Bone marrow (tissue), 2 donors: ENCODE measurements at places on chromosomes 16 and 17.

DNA sequence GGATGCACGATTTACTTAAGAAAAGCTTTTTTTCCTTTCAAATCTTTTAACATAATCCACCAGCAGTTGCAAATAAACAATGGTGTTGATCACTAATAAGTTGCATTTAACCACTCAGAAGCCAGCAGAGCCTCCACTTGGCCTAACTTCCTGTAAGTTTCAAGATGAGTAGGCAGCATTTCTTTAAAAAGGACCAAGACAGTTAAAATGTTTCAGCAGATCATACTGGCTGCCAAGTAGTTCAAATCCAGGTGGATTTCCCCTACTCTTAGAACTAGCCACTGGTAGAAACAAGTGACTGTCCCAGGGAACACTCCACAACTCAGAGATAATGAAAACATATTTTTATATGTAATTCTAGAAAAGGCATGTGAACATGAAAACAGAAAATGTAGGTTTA is 17.0 kb upstream of the RFFL start:
- peak; percentile 24 for DNase-seq

GRCh38 chr17:11803231-11803969 is 193.9 kb downstream of the ZNF18 start:
- DNase-seq = no peak

DNA sequence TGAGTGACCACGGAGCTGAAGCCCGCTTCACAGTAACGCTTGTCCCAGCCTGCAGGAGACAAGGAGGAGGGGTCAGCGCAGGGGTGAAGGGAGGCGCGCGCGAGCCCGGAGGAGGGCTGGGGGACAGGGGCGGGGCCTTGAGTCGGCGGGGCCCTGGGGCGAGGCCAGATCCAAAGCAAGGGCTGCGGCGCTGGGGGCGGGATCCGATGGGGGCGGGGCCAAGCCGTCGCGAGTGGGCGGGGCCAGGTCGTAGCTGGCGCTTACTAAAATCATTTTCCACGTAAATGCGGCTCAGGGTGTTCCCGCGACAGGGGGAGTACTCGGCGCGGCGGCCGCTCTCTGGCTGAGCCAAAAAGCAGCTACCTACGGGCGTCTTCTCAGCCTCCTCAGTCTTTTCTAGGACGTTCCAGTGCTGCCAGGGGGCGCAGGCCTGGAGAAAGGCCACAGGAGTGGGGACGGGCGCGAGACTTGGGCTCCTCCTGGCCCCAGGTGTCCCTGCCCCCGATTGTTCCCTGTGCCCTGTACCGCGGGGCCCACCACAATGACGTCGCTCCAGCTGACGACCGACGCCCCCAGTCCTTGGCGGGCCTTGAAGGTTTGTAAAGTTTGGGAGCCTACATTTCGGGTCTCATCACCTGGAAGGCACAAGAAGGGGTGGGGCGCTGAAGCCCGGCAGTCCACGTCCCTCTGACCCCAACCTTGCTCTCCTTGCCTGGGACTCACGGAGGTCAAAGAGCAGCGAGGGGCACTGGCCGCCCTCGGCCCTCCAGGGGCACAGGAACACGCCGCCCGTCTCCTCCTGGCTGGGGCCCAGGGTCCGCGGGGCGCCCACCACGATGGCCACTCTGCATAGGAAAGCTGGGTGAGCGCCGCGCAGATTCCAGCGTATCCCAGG is 3.9 kb downstream of the ITGA2B start:
- peak; percentile 68 for DNase-seq

GRCh38 chr17:61366715-61367413 is 32.8 kb upstream of the TBX2 start:
- DNase-seq = no peak

DNA sequence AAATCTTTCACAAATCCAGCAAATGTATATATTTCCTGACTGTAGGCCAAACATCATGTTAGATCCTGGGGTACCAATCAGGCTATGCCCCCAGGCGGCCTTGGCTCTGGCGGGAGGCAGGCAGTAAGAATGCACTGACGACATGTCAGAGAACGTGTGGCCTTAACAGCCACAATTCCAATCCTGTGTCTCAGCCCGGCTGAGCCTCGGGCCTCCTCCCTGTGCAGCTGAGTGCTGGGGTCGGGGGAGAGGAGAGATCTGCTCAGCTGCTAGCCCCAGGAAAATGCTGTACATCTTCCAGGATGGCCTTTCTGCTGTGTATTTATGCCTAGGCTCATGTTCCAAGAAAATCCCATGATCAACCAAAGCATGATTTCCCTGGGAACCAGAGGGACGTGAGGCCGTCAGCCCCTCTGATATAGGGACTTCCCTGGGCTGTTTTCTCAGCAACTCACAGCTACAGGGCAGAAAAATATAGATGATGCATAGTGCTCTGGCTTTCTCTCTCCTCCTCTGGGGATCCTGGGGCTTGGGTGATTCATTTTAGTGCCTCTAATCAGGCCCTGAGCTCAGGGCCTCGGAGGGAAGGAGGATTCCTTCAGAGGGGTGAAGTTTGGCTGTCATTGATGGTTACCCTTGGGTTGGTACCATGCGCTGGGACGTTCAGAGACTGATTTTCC is 604.0 kb downstream of the HS3ST4 start:
- DNase-seq = no peak

GRCh38 chr17:55285340-55286301 is 20.9 kb downstream of the HLF start:
- no peak for DNase-seq

DNA sequence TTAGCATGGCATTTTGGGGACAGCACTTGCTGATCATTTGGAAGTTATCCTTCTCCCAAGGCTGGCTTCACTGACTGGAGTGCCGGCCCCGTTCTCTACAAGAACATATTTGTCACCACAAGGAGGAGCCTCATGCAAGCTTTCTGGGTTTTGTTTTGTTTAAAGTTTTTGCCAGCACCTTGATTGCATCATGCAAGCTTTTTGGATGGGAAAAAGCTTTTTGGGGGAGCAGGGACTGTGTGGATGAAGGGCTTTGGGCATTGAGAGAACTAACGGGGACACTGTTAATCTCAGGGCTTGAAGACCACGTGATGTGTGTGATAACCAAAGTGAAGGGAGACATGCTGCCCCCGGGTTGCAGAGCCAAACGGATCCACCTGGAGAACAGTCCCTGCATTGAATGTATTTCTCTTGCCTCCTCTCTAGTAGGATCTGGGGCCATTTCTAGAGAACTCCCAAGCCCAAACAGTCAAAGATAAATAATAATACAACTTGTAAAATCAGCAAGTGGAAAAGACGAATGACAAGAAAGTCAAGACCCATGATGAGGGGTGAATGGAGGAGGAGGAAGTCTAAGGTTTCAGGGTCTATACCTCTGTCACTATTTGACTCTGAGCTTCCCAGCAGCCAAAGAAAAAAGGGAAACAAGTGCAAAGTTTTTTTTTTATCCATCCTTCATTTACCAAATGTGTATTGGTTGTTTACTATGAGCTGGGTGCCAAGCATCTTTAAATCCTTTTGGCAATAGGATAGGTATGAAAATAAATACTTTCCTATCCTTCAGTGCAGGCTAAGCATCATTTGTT is 17.2 kb downstream of the TMEM114 start:
- DNase-seq = no peak

- DNase-seq = no peak
Measured at GRCh38 chr16:80705596-80705995, 98.8 kb downstream of the CDYL2 start.

- peak; percentile 94 for DNase-seq
Measured at GRCh38 chr16:85571813-85572619, 41.1 kb upstream of the GSE1 start.

DNA sequence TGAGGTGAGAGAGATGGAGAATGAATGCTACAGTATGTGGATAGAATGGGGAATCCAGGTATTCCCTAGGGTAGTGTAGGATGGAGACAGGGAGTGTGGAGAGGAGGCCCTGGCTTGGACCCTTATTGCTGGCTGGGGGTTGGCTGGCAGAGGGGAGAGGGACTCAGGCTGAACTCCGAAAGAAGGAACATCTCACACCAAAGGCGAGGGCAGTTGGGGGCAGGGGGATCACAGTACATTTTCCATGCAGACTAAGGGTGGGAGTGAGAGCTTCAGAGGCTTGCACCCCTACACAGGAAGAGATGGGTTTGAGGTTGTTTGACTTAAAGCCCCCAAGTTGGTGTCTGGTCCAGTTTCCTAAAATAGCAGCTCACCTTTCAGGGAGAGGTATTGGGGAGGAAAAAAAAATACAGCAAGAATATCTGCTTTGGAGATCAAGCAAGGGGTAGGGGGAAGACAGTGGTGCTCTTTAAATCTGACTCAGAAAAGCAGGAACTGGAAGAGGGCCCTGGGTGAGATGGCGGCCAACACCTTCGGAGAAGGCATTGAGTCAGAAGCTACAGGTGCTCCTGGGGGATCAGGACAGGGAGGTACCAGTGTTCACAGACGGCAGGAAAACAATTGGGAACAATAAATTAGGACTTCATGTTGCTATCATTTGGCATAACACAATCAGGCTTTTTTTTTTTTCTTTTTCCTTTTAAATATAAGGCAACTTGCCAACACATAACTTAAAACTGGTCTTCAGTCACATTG is 12.4 kb downstream of the TRAF4 start:
- no peak for DNase-seq

- DNase-seq = no peak
Measured at GRCh38 chr17:68613739-68614298, 12.7 kb upstream of the FAM20A start.

- DNase-seq = no peak
Measured at GRCh38 chr17:28634206-28634865, 10.6 kb downstream of the BLTP2 start.

DNA sequence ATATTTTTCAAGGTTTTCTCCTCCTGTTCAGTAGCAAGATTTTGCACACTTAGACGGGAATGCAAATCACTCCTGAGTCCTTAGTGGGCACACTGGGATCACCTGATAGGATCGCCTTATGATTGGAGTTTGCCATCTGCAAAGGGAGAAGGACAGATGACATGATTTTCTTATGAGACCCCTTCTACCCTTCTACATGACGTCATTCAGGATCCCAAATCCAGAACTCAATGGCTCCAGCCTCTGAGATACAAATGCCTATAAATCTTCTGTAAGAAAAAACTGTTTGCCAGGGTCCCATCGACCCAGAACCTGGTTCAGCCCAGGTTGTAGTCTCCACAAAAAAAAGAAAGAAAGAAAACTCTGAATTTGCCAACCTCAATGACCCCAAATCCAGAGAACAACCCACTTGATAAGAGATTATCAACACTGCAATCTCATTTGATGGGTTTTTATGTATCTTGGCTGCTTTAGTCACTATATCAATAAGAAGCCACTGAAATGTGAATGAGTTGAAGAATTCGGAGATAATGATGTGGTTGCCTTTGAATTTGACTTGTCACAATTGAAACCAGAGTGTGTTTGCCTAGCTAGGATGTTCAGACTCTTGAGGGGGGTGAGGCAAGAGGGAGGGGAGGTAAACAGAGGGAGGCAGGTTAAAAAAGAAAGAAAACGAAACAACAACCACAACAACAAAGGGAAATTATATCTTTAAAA is 6.7 kb downstream of the ZNF423 start:
- DNase-seq = no peak

DNA sequence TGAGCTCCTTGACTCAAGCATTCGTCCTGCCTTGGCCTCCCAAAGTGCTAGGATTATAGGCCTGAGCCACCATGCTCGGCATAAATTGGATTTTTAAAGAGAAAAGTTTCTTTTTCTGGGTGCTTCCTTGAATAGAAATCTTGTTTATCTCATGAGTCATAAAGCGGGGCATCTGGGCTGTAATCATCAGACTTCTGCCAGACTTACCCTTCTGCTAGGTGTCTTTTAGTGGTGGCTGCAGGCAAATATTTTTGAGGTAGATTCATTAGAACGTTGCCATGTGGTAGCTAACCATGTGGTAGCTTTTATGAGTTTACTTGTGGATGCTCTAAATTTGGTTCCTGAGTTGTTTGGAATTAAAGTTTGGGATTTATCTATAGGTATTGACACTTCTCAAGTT is 13.4 kb downstream of the PGS1 start:
- DNase-seq = no peak

GRCh38 chr17:30930495-30930894 is 8.8 kb downstream of the ADAP2 start:
- DNase-seq = no peak

- no peak for DNase-seq
Measured at GRCh38 chr17:70661342-70662222, 492.2 kb downstream of the KCNJ2 start.

- peak; percentile 68 for DNase-seq
Measured at GRCh38 chr16:9134739-9135138, 43.3 kb downstream of the HAPSTR1 start.

DNA sequence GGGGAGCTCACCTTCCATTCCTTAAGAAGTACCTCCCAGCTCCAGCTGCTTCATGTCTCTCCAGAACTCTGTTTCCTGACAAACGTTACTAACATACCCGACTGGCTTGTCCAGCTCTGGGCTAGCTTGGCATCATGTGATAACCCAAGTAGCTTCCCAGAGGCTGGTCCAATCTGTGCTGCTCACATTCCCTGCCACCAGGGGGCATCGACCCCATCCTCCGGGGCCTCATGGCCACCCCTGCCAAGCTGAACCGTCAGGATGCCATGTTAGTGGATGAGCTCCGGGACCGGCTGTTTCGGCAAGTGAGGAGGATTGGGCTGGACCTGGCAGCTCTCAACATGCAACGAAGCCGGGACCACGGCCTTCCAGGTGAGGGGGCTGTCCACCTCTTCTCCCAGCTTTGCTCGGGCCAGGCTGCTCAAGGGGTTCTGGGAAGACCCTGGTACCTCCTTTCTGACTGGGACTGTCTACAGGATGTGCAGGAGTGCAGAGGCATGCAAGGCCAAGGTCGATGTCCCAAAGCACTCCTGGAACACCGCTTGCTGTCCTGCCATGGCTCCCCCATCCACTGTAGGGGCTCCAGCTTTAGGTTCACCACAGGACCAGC is 7.6 kb downstream of the EPX start:
- DNase-seq = no peak

DNA sequence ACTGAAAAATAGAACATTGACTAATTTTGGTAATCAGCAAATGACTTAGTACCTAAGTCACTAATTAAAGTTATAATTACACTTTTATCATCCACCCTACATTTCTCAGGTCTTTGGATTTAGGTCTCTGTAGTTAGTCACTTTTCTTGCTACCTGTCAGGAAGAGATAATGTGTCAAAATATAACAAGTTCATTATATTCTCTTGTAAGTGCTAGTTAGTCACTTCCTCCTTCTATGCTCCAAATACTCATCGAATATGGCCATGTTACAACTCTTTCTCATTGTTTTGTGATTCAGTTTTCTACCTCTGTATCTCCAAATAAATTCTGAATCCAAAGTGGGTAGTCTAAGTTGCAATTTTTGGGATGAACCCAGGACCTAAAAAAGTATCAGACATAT is 163.5 kb upstream of the KIF2B start:
- DNase-seq = no peak
